ENCODE measurements at places on chromosomes 6 and 20. TPM values are rescaled to one million over a fixed set of nuclear protein-coding genes. Genes with fewer than 3 reads are reported as not detected.

- DNase-seq, result no peak
Observed at GRCh38 chr20:17202673-17203072, 24.2 kb upstream of the PCSK2 start.

GRCh38 chr6:72035486-72035885 is 149.1 kb downstream of the RIMS1 start:
- no peak for DNase-seq

DNA sequence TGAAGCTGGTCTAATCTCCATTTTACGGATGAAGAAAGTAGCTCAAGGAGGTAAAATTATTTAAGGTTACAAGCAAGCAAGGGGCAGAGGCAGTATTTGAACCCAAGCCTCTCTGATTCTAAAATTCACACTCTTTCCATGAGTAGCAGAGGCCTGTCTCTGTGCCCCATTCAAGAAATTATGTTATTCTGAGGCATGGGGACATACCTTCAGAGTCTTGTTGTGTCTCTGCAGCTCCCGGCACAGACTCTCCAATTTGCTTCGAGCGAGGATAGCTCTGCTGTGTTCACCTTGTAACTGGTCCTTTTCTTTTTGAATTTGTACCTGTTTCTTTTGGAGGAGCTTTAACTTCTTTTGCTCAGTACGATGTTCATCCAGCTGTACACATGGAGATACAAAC is 21.5 kb downstream of the TXLNB start:
- no peak for DNase-seq

DNA sequence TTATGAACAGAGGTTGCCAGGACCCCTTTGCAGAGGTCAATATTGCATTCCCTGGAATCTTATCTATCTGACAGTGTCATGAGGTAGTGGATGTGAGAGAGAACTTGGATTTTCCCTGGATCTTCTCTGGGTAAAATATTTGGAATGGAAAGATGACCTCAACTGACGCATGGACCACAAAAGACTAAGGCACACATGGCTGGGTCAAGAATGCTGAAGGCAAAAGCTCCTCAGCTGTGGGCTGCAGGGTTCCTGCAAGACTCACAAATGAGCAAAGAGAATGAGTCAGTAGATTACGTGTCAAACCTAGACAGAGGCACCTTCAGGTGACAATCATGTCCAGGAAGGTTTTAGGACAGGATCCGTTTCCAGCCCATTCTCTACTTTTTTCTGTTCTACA is 484.0 kb downstream of the C6orf118 start:
- no peak for DNase-seq

GRCh38 chr6:125789167-125789566 is 1.6 kb upstream of the NCOA7 start:
- no peak for DNase-seq

- no peak for DNase-seq
Observed at GRCh38 chr6:169490246-169490641, 211.6 kb downstream of the WDR27 start.

- no peak for DNase-seq
Observed at GRCh38 chr6:22079783-22080182, 217.1 kb downstream of the PRL start.

- DNase-seq, result no peak
Observed at GRCh38 chr6:66896415-66896814, 1189.4 kb upstream of the EYS start.

DNA sequence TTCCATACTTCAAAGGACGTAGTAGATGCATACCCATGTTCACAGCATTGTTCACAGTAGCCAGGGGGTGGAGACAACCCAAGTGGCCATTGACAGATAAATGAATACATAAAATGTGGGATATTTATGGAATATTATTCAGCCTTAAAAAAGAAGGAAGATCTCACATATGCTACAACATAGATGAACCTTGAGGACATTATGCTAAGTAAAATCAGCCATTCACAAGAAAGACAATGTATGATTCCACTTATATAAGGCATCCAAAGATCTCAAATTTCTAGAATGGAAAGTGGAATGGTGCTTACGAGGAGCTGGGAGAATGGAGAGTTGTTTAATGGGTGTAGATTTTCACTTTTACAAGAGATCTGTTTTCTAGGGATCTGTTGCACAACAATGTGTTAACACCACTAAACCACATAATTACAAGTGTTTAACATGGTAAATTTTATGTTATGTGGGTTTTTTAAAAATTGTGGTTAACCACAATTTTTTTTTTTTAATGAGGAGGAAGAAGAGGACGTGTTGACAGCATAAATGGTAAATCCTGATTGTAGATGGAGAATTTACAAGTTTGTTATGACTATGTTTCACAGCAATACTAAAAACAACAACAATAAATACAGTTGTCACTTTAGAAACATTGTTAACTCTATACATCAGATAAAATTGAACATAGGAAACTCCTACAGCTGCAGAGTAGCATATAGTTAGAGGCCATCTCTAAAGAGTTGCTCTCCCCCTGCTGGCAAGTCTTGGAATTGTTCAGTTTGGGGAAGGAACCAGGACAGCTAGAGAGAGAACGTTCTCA is 41.6 kb downstream of the CCN2 start:
- no peak for DNase-seq

- DNase-seq, result no peak
Observed at GRCh38 chr6:100833972-100834574, 47.1 kb downstream of the ASCC3 start.

- no peak for DNase-seq
Observed at GRCh38 chr6:17470938-17471327, 77.5 kb downstream of the CAP2 start.

GRCh38 chr6:89085409-89086205 is 5.1 kb downstream of the PNRC1 start:
- no peak for DNase-seq

DNA sequence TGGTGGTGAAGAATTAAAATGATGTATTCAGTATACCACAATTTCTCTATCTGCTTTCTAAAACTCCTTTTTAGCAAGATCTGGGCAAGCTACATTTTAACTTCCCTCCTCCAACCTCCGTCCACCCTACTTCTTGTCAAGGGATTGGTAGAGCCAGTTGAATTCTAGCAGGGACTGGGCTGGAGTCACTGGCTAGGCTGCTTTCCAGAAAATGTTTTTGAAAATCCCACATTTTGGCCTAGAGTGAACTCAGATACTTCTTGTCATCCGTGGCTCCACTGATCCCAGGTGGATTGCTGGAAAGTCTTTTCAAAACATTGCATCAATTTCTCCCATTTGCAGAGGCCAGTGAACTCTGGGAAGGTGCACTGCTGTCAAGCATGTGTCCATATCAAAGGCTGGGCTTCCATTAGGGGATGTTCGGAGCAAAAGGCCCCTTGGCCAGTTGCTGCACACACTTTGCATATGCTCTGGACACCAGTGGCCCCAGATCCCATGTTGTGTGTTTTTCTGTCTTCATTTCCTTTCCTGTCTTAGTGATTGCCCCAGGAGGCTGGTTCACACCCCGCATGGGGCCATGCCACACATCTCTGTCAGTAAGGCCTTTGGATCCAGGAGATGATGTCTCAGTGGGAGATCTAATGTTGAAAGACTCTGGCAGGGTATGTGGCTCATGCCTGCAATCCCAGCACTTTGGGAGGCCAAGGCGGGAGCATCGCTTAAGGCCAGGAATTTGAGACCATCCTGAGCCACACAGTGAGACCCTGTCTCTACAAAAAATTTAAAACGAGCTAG is 11.3 kb upstream of the KCNK16 start:
- no peak for DNase-seq

GRCh38 chr6:2989332-2990247 is 10.1 kb upstream of the NQO2 start:
- DNase-seq, result peak; percentile 92

GRCh38 chr6:128507337-128508310 is 12.8 kb downstream of the PTPRK start:
- no peak for DNase-seq

DNA sequence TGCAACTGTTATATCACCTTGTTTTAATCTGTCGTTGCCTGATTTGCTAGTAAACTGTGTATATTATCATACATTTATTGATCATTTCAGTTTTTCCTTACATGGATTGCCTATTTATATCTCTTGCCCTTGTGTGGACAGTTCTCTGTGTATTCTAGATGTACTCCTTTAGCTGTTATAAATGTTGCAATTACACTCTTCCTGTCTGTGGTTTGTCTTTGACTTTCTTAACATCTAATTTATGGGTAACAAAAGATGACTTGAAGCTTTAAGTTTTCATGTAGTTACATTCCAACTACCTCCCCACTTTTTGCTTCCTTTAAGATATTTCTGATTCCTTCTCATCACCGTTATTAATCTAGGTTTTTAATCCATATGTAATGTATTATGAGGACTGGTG is 22.6 kb downstream of the PLCB1 start:
- DNase-seq, result no peak

DNA sequence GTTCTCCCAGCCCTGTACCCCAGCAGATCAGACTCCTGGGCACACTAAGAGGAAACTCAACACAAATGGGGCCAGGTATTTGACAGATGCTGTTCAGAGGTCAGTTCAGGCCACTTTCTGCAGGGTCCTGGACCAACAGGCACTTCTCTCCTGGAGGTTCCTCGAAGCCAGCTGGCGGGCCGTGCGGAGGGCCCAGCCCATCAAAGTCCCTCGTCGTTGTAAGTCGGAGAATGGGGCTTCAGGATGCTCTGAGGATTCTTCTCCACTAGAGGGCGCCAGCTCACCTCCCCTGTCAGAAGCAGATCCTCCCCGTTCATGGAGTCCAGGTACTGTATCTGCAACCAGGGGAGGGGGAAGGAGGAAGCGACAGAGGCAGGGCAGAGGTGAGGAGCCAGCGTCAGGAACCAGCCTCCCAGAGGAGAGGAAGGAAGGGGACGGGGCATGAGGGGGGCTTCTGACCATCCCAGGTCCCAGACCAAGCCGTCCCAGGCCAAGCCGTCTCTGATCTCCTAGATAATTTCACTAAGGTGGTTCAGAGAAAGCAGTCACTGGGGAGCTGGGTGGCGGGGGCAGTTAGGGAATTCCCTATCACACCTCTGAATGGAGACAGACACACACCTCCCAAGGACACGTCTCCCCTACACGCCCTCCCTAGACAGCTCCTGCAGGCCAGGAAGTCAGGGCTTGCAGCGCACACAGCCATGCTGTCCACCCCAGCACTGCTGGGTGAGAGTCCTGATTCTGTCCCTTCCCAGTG is 11.7 kb upstream of the FAM83C start:
- peak; percentile 66 for DNase-seq

- DNase-seq, result no peak
Observed at GRCh38 chr6:149888659-149889058, 9.3 kb downstream of the RAET1E start.

GRCh38 chr6:126181173-126181741 is 158.7 kb upstream of the CENPW start:
- no peak for DNase-seq

- no peak for DNase-seq
Observed at GRCh38 chr20:33526769-33527168, 36.9 kb downstream of the CBFA2T2 start.

DNA sequence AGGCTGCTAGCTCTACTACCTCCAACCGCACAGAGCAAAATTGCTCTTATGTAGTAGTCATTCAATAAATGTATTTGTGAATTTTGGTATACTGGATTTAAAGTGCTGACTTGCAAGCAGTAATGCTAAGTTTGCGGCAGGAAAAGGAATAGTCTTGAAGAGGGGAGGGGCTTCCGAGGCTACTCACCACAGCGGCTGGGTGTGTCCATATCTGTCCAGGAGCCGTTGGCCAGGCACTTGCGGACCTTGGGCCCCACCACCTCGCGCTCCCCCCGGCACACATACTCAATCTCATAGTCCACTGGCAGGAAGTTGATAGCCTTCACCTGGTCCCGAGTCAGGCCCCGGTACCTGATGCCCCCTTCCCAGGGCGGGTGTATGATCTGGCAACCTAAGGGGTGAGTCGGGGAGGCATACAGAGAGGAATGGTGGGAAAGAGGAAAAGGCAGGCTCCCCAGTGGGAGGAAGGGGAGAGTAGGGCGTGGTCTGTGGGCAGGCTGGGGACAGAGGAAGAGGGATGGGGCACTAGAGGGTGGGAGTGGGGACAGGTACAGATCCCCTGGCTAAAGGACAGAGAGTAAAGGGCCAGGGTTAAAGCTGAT is 1.7 kb downstream of the GABBR1 start:
- DNase-seq, result no peak

DNA sequence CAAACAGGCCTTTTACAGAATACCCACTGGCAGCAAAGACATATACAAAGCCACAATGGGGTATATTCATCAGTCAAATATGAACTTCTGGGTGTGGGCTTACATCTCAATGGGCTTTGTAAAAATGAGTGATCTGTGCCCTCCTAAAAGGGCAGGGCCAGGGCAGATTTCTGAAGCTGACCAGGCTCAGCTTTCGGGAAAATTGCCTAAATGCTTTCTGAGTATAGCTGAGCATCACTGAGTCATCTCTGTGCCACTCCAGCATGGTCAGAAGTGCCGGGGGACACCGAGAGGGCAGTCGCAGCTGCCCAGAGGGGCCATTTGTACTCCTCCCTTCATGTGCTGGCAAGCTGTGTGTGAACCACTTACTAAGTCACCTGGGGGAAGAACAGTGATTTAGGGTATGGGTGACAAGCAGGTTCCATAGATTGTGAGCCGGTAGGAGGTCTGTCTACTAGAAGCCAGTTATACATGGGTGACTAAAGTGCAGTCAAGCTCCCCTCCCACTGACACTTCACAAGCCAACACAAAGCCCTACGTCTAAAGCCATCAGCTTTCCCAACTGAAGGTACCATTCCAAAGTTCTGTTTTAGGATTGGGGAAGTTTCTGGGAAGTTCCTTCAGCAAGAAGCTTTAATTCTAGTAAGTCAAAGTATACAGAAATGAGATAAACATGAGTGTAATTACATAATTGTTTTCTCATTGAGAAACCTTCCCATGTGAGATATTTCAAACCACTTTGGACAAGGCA is 147.6 kb upstream of the TAB2 start:
- no peak for DNase-seq

GRCh38 chr6:18342223-18342622 is 44.9 kb upstream of the RNF144B start:
- DNase-seq, result no peak

DNA sequence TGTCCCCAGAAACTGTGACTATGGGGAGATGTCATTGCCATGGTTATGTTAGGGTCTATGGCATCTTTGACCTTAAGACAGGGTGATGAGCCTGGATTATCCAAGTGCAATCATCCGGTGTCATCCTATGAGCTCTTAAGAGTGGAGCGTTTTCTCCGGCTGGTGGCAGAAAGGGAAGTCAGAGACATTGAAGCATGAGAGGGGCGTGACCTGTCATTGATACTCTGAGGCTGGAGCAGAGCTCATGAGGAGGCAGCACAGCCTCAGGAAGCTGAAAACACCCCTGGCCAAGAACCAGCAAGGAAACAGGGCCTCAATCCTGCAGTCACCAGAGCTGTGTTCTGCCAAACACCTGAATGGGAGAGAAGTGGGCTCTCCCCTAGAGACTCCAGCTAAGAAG is 59.6 kb downstream of the ANKRD60 start:
- no peak for DNase-seq

Gene NOTCH4
- total RNA-seq, result 20.1 TPM

Gene PRR18
- not detected for total RNA-seq

Gene HNF4A
- not detected for total RNA-seq

Gene GABRR1
- total RNA-seq, result not detected

Gene LY6G6F
- total RNA-seq, result not detected

Gene CST3
- 132 TPM for total RNA-seq

Gene HLA-A
- 660 TPM for total RNA-seq

Gene JPH2
- total RNA-seq, result not detected

Gene RBPJL
- not detected for total RNA-seq

Gene MEI4
- total RNA-seq, result not detected

Gene HLA-DQA1
- not detected for total RNA-seq
